ENCODE measurements at places on chromosomes 1 and 21.

DNA sequence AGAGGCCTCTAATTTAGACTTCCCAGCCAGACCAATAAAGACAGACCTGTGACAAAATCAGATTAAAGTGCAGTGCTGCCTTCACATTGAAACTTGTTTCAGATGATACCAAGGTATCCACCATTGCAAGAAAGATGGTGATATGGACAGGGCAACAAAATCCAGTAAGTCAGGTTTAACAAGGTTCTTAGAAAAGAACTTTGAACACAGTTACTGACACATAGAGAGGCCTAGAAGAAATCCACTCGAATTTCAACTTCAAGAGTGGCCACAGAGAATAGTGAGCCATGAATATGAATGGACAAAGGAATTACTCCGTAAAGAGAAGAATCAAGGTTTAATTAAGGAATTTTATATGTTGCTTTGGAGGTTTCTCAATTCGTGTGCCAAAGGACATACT is 230.4 kb downstream of the KCNT2 start:
- DNase-seq = no peak

DNA sequence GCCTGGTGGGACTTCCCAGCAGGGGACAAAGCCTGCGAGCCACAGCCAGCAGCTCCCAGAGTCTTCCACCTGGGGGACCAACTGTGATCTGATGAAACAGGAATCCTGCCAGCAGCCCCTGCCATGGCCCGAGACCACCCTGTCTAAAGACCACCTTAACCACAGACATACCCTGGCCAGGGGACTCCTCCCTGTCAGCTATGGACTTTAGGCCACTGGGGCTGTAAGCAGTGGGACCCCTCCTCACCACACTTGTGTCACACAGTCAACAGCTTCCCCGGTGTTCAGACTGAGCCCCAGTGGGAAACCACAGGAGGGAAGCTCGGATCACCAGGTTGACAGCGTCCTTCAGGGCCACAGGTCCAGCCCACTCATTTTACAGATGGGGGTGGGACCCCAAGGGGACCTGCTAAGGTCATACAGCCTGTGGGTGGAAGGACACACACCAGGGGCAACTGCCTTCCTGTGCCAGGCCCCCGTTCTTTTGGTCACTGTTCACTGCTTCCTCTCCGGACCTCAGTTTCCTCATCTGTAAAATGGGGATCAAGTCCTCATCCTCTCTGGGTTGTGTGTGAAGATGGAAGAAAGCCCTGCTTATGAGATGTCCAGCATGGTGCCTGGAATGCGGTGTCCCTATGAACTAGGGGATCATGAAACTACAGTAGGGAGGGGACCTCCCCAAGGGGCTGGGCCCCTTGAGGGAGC is 11.4 kb downstream of the EPHA2 start:
- no peak for DNase-seq

DNA sequence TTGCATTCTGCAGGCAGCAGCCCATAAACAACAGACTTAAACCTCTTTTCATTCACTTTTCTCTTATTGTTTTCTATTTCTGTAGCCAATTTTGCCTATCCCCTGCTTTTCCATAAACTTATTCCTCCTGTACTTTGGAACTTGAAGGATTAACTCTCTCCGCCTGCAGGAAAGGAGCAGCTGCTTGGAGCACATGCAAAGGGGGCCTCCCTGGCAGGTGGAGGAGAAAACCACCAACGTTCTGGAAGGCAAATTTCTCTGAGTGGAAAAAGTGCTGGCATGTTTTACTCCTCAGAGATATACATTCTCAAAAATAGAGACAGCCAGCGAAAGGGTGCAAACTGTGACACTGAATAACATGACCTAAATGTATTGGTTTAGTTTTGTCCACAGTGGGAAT is 33.6 kb downstream of the RGS21 start:
- no peak for DNase-seq

DNA sequence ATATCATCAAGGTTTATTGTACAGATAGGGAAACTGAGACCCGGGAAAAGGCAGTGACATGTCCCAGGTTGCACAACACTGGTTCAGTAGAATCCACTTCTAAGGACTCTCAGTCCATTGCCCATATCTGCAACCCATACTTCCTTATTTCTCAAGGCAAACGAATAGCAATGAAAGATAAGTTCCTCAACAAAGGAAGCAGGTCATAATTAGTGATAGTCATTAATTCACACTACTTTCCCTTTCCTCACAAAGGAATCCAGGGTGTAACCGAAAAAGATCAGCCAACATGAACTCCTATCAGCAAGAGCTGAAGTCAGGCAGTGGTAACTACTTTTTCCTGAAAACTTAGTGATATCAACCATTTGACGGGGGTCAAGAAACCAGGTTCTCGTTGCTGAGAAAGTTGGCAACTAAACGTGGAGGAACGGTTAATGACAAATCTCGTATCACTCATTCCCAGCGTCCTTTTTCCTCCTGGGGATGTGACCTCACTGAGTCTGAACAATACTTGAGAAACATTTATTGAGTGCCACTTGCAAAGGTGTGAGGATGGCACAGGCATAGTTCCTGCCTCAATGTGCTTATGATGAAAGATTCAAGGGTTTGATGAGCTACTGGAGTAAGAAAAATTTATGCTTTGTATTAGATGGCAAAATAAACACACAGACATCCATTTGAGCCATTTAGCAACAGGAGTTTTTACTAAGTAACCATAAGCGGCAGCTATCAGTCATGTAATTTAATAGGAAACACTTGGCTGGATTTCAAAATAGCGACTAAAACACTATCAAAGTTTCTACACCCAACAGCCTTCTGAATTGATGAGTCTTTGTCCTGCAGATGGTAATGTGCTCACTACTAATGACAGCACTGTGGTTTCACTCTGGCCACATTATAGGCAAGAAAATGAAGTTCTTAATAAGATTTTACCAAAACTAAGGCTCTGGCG is 82.3 kb downstream of the PLPP3 start:
- no peak for DNase-seq

DNA sequence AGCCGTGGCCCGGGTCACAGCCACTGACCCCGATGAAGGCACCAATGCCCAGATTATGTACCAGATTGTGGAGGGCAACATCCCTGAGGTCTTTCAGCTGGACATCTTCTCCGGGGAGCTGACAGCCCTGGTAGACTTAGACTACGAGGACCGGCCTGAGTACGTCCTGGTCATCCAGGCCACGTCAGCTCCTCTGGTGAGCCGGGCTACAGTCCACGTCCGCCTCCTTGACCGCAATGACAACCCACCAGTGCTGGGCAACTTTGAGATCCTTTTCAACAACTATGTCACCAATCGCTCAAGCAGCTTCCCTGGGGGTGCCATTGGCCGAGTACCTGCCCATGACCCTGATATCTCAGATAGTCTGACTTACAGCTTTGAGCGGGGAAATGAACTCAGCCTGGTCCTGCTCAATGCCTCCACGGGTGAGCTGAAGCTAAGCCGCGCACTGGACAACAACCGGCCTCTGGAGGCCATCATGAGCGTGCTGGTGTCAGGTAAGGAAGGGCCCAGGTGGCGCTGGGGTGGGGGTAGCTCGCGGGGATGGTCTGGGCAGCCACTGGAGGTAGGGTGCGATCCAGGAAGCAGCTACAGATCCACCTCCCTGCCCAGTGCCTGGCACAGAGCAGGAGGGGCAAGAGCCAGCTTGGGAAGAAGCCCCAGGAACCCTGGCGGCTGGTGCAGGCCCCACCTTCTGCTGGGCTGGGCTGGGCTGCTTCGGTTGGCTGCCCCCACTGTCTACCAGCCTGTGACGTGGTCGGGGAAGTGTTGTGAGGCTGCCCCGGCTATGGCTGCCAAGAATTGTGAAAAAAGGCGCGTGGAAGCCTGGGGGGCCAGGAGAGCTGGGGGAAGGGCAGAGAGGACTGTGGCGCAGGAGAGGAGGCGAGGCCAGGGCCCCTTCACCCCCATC is 3.8 kb downstream of the CELSR2 start:
- no peak for DNase-seq

DNA sequence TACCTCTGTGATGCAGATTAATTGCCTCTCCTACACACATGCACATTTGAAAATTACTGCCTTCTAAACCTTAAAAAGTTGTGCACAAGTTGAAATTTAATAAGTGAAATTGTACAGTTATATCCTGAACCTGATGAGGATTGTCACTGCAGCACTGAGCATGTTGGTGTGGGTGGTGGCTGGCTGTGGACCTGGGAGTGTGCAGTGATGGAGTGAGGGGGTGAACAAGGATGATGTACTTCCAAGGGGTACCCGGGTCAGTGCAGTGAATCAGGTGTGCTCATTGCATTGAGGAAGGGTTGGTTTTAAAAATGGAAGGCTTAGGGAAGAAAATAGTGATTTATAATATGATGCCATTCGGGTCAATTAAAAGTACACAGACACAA is 24.1 kb downstream of the DIP2A start:
- no peak for DNase-seq

GRCh38 chr1:209607102-209607794 is 23.7 kb downstream of the CAMK1G start:
- no peak for DNase-seq

- DNase-seq = no peak
Observed at GRCh38 chr21:43315244-43316137, 111.4 kb downstream of the SIK1 start.

DNA sequence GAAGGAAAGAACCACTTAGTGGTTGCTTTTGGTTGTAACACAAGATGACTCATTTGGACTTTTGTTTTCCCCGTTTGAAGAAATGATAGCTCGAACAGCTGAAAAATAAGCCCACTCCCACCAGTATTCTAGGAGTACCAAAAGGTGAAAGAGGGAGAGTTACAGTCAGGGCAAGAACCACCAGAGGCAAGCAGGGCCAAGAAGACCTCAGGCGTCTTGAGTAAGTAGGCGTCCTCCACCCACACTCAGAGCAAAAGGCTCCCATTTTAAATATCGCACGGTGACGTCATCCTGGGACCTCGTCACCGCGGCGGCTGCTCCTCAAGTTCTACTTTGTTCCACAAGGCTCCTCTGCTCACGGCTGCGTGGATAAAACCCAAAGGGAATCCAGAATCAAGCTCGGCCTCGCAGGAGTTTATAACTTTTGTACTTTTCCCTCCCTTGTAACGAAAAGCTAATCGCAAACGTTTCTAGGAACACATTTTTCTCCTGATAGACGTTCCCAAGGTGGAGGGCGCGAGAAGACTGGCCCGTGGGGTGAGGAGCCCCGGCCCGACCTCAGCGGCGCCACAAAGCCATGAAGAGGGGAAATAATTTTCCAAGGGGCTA is 1.2 kb downstream of the BTG3 start:
- DNase-seq = peak; percentile 87

DNA sequence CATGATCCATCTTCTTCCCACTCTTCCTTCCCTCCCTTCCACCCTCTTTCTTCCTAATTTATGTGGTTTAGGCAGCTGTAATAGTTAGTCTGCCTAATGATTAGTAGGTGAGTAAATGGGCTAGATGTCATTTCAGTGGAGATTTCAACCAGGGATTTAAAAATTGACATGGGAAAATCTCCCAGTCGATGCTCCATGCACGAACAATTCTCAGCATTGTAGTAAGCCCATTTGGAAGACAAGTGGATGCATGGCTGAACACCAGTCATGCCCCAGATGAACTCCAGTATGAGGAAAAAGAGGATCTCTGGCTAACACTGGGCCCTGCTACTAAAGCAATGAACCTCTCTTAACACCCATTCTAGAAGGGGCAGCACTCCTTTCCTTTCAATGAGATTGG is 25.3 kb downstream of the CHI3L2 start:
- no peak for DNase-seq

DNA sequence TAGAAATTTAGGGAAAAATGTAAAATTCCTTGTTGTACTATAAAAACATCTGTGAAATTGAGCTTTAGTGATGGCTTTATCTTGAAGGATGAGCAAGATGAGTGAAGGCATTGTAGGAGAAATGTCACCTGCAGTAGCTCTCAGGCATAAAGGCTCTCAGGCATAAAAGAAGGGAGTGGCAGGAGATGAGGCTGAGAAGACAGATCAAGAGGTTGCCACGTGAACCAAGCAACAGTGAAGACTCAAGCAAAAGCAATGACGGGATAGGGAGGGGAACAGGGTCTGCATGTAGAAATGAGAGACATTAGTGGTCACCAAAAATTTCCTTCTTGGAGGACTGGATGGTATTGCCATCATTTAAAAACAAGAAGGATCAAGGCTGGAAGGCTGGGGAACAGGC is 98.8 kb downstream of the ST3GAL3 start:
- DNase-seq = no peak

All from LoVo (cell line).